ENCODE measurements at places on chromosomes 3 and 15.

GRCh38 chr3:141972399-141972798 lies 96.0 kb downstream of the ATP1B3 start:
- no peak for DNase-seq

GRCh38 chr3:162295323-162295983 lies 798.8 kb downstream of the OTOL1 start:
- DNase-seq: no peak

GRCh38 chr3:144189044-144189443 lies 217.4 kb downstream of the DIPK2A start:
- no peak for DNase-seq

- no peak for DNase-seq
Observed at GRCh38 chr3:75220932-75221331, 443.2 kb upstream of the FRG2C start.

GRCh38 chr3:177928172-177928873 lies 607.9 kb upstream of the KCNMB2 start:
- DNase-seq: no peak

DNA sequence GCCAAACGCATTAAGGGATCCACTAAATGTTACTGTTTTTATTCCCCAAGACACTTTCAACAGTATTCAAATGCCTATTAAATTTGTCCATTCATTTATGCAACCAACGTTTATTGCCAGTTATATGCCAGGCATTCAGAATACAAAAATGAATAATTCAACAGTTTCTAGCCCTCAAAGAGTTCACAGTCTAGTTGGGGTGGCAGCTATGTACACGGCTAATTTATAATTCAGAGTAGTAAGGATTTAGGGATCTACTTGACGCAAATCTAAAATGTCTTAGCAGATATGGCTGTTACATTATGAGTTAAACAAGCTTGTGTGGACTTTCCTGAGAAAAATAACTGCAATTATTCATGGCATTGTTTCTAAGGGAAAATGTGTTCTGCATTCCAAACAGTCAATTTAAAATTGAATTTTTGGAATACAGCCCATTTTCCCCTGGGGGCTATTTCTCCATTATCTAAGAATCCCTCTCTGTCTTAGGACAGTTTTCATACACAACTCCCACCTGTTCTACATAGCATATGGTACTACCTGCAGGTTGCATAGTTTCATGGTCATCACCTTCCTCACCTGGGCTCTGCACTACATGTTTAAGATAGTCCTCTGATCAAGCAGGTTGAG lies 11.5 kb upstream of the MSL2 start:
- no peak for DNase-seq

GRCh38 chr15:69081310-69082004 lies 67.0 kb downstream of the NOX5 start:
- DNase-seq: no peak

- no peak for DNase-seq
Observed at GRCh38 chr15:80831606-80832224, 52.5 kb downstream of the CEMIP start.

GRCh38 chr15:70650567-70651302 lies 112.6 kb downstream of the UACA start:
- no peak for DNase-seq

- DNase-seq: no peak
Observed at GRCh38 chr3:194375473-194376240, 6.1 kb upstream of the LRRC15 start.

GRCh38 chr3:177752831-177753230 lies 555.5 kb upstream of the TBL1XR1 start:
- no peak for DNase-seq

DNA sequence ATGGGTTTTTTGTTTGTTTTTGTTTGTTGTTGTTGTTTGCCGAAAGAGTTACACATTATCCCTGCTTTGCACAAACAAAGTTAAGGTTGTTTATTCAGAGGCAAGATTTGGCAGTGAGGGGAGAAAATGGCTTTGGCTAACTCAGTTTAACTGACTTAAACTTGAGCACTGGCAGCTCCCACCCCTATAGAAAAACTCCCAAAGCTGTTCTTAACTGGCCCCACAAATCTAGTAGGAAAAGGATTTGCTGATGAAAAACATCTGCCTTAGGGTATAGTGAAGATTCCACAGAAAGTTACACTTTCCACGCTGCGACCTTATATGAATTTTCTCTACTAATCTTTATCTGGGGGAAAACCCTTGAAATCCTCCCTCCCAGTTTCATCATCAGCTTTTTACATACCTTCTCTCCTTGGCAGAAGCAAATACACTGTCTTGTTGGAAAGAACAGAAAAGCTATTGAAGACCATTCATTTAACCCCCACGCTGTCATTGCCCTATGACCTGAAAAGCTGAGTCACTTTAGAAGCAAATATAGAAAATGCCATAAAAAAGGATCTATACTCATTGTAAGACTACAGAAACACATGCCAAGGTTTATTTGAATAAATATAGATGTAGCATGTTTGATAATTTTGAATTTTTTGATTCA lies 551.7 kb downstream of the NR2F2 start:
- DNase-seq: no peak

DNA sequence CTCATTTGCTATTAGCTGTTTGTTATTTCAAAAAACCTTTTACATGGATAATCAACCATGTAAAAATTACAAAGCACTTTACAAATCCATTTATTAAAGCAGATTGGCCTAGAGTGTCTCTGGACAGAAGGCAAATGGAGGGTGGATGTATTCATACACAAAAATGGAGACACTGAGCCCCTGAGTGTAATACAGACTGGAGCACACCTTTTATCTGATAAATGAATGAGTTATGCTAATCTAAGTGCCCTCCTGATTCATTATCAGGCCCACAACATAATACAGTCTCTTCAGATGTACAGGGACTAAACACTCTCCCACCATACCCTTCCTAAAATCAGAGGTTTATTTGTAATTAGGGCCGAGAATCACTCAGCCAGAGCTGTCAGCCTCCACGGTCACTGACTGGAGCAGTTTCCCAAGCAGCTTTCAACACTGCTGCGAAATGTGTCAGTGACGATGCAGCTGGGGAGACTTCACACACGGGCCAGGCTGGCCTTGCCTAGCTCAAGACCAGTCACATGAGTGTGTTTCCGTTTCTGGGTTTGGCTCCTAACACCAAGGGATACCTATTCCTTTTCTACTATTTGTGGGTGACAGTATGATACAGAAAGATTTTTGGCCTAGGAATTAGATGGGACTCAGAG lies 271.8 kb downstream of the ZIC1 start:
- no peak for DNase-seq

GRCh38 chr15:57797568-57798267 lies 91.2 kb downstream of the POLR2M start:
- DNase-seq: no peak

GRCh38 chr3:100123112-100123511 lies 8.8 kb upstream of the FILIP1L start:
- no peak for DNase-seq

DNA sequence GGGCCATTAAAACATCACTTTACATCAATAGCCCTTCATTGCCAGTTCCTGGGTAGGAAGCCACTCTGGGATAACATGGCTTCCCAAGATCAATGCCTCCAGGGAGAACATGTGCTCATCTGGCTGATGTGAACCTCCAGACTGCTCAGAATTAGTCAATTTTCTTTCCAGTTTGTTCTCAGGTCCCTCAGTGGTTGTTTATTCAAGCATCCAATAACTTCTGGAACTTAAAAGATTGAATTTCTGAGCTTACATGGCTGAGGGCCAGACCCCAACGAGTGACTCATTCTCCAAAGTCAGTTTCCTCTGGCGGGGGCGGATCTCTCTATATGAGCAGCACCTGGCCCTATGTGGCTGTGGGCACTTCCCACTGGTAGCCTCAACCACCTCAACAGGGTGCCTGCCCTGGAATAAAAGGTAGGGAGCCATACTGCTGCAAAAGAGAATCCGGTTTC lies 34.0 kb downstream of the LYZL4 start:
- no peak for DNase-seq

- DNase-seq: no peak
Observed at GRCh38 chr3:181722156-181722555, 10.4 kb downstream of the SOX2 start.

DNA sequence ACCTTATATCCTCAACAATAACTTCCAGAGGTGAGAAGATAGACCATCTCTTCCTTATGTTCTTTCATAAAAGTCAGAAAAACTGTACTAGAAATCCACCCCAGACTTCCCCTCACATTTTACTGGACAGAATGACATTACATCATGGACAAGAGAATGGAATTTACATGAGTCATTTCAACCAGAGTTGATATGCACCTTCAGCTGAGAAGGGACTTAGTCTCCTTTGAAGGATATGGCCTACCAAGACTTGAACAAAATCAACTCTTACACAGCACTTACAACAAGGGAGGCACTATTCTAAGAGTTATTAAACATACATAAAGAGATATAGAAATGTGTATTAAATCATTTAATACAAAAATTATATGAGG lies 380.0 kb upstream of the DPH6 start:
- DNase-seq: no peak

DNA sequence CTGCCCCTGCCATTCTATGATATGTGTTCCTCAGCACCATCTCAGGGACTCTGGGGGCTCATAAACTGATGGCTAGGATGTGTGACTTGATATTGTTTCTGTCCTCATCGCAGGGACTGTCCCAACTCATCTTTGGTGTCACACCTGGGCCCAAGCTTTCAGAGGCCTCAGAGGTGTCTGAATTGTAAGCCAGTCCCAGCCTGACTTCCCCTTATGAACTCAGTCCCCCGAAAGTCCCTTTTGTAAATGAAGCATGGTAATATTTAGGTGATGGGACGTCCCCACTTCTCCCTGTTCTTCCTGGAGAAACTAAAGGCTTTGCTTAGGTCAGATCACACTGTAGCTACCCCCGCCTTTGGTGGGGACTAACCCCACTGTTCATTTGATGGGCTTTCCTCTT lies 142.4 kb upstream of the TLE3 start:
- no peak for DNase-seq

DNA sequence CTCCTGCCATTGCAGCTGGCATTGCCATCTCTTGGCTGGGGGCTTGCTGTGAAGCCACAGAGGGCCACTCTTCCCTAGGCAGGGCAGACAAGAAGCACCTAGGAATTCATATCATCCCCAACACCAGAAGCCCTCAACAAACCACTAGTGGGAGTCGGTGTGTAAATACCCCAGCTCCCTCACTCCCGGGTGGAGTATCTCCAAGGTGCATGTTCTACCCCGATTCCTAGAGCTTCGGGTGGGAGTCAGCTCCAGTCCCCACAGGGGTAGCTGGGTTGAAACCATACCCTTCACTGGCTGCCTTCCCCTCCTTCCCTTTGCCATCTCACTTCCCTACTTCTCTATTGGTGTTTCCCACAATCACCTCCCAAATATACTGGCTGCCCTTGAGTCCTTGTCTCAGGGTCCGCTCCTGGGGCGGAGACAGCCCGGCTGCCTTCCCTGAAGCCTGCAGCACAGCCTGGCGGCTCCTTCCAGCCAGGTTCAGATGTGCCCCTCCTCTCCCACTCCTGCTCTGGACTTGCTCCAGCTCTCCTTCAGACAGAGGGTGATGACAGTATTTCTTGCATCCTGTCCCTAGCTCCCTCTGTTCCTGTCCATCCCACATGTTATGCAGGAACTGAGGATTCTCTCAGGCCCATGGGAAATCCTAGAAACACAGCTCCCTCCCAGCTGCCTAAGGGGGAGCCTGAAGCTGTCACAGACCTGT lies 33.3 kb downstream of the FAM3D start:
- DNase-seq: peak; percentile 12

DNA sequence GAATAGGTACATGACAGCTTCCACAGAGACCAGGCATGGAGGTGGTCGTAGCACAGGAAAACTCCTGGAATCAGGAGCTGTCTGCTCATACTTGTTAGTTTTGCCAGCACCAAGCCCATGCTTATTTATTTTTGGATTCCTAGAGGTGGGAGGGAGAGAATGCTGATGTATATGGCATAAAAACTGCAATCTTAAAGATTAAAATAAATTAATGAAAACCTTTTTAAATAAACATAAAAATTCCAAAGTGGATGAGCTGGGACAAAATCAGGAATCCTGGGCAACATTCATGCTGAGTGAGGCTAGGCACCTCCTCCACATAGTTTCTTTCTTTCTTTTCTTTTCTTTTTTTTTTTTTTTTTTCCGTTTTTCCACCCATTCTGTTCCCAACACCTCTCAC lies 14.3 kb upstream of the BCL6 start:
- no peak for DNase-seq

GRCh38 chr3:129838086-129838485 lies 55.4 kb downstream of the TMCC1 start:
- DNase-seq: no peak

GRCh38 chr15:92071045-92071634 lies 217.6 kb downstream of the SLCO3A1 start:
- no peak for DNase-seq

GRCh38 chr3:57098418-57099310 lies 38.2 kb downstream of the SPATA12 start:
- no peak for DNase-seq

- DNase-seq: no peak
Observed at GRCh38 chr3:101667331-101667730, 9.6 kb downstream of the ZBTB11 start.

DNA sequence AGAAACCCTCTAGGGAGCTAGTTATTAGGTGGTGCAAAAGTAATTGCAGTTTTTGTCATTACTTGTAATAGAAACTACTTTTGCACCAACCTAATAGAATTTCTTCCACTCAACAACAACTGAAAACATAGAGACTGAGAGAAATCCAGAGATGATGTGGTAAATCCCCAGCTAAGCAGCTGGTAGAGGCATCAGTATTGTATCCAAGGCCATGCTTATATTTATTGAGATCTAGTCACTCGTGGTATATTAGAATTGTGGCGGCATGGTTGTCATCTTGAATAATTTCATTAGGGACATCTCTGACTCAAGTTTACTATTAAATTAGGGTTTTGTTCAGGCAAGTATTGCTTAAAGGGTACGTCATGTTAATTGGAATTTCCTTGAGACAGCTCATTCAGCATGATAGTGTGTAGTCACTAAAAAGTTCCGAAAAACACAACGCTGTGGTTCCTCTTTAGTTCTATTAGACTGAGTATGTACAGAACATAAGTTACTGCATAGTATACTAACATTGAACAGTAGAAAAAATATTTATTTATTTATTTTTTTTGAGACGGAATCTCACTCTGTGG lies 35.3 kb downstream of the PAK2 start:
- no peak for DNase-seq

GRCh38 chr15:78630886-78631633 lies 9.9 kb downstream of the CHRNB4 start:
- DNase-seq: no peak

DNA sequence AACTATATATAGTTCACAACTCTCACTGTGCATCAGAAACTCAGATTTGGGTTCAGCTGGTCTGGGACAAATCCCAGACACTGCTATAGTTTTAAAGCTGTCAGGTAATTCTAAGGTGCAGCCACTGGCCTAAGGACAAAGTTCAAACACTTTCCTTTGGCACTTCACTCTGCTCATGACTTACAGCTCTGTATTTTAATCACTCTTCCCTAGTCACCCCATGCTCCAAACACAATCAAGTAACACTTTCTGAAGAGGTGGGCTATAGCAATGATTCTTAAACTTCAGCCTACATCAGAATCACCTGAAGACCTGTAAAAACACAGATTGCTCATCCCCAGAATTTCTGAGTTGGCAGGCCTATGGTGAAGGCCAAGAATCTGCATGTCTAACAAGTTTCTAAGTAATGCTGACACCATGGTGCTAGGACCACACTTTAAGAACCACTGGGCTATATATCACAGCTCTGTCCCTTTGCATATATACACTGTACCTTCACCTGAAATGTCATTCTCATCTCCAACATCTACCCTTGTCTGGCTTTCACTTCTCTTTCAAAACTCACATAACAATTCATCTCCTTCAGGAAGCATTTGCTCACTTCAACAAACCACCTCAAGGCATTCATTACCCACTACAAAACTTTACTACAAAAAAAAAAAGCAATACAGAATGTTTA lies 21.4 kb downstream of the STAG1 start:
- DNase-seq: no peak
